ENCODE measurements at places on chromosomes 3 and 15.

DNA sequence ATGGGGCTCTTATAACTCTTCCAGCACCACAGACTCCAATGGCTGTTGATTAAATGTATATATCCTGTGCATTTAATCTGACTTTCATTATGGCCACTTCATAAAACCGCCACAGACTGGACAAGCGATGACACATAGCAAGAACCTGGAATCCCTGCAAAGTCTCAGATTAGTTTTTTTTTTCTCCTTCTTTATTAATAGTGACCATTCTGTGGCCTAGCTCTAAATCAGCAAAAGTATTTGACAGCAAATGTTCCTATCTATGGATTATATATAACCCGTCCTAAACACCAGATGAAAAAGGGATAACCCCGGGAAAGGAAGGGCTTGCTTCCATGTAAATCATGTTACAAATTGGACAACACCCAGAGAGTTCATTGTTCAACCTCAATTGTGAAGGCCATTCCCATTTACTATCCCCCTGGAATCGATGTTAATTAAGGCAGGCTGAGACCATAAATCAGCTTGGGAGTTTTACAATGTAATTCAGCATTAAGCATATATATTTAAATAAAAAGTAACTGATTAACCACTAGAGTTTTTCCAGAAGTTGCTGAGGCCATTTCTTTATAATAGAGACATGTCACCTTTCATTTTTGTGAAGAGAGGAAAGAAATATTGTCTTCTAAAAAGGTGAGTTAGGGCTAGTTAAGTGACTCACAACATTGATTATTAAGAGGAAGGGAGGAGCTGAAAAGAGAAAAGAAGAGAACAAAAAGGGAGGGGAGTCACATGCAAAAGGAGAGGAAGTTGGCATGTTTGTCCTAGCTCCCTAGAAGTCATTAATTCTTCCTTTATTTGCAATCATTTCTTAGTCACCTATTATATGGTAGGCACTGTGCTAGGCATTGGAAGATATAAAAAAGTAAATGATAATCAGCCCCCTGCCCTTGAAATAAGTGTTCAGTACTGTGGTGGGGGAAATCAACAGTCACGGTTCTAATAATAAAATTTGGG, 26.2 kb downstream of the ALDH1A2 start:
- DNase-seq, result no peak

- DNase-seq, result no peak
Measured at GRCh38 chr15:76191539-76192244, 119.6 kb downstream of the ETFA start.

GRCh38 chr3:31075876-31076275, 181.4 kb upstream of the GADL1 start:
- DNase-seq, result peak; percentile 43

- no peak for DNase-seq
Measured at GRCh38 chr3:89340408-89340807, 233.0 kb downstream of the EPHA3 start.

GRCh38 chr3:4772171-4772804, 206.9 kb upstream of the BHLHE40 start:
- DNase-seq, result no peak

DNA sequence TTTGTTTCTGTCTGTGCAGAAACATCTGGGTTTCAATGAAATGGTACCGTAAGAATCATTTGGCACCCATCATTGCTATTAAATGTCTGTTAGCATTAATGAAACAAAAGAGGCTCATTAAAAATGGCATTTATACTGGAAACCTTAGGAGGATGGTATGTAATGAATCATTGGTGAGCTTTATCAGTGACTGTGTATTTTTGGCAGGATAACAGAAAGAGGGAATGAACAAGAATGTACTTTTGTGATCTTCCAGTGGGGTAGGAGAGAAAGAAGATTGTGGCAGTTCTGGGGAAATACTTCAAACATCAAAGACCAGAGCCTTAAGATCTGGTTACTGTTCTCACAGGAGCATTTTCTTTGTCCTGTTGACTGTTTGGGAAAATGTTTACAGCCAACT, 4.7 kb upstream of the DCBLD2 start:
- no peak for DNase-seq

DNA sequence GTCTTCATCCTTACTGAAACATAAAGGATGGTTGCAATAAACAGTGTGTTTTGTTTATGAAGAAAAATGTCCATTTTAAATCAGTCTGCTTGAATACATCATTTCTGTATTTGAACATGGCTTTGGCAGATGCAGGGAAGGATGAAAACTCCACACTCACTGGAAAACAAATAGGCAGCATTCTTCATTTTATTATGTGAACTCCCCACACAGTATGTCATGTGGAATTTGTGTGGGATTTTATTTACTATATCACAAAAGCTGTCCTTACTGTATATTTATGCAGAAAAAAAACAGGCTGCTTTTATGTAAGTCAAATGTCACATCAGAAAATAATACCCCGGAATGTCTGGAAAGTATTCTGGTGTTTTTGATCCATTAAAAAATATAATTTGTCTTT, 44.1 kb upstream of the TJP1 start:
- DNase-seq, result no peak

Data from DND-41 (cell line).